Lower leg skin (tissue), 4 donors: ENCODE measurements at places on chromosomes 5 and 9.
A peak's percentile ranks its signal among the peaks of the same experiment; 100 is the strongest.

DNA sequence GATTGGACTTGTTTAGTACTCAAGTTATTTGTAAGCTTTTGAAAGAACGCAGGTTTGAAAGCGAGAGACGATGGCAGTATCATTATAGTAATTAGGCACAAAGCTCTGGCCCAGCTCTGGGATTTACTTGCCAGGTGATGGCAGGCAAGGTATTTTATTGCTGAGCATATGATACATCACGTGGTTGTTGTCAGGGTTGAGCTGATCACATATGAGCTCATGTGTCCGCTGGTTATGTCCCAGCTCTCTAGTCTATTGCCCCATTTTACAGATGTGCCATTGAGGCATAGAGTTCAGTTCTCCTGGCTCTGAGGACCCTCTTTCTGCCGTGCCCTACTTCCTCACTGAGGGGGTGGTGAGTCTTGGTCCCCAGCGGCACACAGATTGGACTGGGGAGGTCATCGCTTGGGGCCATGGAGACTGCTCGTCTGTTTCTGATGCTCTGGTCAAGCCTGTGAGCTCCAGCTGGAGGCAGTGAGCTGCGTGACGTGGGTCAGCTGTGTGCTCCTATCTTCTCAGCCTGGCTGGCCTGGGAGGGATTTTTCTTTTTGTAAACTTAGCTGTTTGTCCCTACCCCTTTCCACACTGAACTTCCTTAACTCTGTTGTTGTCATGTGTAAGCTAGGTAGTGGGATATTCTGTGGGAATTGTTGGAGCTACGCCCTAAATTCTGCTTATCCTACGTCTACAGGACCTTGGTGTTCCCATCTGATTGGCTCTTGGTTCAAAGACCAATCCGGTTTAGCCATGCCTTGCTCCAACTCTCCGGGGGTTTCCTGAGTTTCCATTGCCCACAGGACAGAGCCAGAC is 2.2 kb downstream of the NXNL2 start:
- no peak for DNase-seq

DNA sequence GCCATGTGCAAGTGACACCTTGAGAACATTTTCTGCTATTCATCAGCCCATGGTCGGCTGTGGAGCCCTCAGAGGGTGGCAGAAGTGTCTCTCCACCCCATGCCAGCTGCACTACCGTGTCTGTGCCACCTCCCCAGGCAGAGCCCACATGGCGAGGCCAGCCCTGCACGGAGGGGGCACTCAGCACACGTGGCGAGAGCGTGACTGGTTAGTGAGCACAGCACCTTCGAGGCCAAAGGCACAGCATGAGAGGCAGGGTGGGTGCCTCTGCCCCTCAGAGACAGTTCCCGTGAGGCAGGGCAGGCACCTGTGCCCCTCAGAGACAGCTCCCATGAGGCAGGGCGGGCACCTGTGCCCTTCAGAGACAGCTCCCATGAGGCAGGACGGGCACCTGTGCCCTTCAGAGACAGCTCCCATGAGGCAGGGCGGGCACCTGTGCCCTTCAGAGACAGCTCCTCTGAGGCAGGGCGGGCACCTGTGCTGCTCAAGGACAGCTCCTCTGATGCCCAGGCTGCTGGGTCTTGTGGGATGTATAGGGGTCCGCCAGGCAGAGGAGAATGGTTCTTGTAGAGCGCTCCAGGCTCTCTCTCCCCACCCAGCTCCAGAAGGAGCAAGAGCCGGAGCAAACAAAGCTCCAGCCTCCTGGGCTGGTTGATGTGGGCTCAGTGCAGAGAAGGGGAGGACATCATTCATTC is 179.8 kb upstream of the PPP1R26 start:
- no peak for DNase-seq

DNA sequence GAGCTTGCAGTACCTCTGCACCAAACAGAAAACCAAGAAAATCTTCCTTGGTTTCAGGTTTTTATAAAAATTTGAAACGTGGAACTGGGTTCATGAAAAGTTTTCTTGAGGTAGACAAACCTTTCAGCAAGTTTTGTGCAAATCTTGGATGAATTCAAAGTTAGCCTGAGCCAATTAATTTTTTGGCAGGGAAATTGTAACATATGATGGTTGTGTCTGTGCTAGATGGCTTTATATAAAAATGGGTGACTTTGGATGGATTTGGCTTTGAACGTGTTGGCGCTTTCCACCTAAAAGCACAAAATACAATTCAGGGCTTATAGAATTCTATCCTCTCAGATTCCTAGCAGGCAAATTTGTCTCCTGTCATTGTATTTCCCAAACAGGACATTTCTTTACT is 524.4 kb downstream of the CAAP1 start:
- DNase-seq, result no peak

DNA sequence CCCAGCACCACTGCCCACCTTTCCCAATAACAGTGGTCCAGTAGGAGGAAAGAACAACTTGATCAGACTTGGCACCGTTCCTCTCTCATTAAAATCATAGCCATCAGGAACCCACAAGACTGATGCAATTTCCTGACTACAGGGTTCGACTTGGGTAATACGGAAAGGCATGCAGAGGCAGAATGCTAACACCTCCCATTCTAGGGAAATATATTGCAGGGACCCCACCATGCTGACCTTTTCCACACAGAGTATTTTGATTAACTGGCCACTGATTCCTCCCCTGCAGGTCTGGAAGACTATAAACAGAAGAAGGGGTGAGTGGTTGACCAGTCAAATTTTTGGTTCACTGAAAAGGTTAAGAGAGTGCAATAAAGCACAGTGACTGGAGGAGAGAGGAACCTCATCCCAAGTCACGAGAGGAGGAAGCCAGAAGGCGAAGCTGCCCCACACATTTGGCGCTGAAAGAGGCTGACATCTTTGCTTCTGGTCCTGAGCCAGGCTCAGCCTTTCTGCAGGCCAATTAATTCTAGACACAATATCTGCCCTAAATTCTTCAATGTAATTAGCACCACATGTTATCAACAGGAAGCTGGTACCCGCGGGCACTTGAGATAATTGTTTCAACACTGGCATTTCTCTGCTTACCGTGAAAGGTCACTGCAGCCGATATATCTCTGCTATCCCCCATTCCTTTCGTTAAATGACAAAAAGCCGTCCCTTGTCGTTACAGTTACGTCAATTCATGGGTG is 64.7 kb upstream of the SPOCK1 start:
- DNase-seq, result no peak

GRCh38 chr9:27645161-27645840 is 72.0 kb upstream of the C9orf72 start:
- no peak for DNase-seq

DNA sequence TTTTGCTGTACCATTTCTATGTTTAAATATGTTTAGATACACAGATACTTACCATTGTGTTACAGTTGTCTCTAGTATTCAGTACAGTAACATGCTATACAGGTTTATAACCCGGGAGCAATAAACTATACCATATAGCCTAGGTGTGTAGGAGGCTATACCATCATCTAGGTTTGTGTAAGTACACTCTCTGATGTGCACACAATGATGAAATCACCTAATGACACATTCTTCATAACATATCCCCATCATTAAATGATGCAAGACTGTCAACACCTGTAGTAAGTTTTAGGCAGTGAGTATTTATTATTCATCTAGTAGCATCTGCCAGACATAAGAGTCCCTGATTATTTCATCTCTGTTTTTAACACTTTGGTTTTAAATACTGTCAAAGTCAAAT is 7.3 kb upstream of the DHFR start:
- DNase-seq, result no peak

DNA sequence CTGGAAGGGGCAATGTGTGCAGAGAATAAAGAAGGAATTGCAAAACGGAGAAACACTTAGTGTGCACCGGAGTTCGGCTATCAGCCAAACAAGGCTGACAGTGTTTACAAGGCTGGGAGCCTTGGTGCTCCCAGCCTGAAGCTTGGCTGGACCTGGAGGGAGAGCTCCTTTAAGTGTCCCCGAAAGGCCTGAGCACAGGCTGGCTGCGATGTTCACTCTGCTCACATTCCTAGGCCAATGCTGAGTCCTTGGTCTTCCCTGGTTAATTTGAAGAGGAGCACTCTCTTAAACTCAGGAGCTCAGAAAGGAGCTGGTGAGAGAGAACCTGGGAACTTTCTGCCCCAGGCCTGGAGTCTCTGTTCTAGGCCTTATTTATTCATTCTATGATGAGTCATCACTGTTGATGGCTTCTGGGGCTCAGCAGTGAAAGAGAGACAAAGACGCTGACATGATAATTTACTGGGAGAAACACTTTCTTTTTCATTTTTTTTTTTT is 88.6 kb upstream of the MYO10 start:
- no peak for DNase-seq

GRCh38 chr5:45609661-45610060 is 86.5 kb downstream of the HCN1 start:
- DNase-seq, result no peak

DNA sequence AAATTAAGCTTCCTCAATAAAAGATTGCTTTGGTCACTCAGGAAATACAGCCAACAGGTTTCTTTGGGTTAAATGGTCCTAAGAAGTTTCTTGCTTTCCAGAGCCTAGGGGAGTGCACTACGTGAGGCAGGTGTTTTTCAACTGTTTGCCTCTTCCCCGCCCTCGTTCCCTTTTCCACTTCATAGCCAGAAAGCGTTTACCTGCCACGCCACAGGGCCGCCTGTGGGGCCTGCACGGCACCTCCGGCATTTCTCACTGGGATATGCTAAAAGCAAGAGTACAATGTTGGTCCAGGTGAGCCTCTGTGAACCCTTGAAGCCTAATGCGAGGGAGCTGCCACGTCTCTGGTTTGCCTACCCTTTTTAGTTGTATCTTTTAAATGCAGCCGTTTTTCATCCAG is 167.6 kb upstream of the OTULINL start:
- no peak for DNase-seq

- no peak for DNase-seq
Measured at GRCh38 chr5:161850491-161850890, 2.6 kb downstream of the GABRA1 start.

DNA sequence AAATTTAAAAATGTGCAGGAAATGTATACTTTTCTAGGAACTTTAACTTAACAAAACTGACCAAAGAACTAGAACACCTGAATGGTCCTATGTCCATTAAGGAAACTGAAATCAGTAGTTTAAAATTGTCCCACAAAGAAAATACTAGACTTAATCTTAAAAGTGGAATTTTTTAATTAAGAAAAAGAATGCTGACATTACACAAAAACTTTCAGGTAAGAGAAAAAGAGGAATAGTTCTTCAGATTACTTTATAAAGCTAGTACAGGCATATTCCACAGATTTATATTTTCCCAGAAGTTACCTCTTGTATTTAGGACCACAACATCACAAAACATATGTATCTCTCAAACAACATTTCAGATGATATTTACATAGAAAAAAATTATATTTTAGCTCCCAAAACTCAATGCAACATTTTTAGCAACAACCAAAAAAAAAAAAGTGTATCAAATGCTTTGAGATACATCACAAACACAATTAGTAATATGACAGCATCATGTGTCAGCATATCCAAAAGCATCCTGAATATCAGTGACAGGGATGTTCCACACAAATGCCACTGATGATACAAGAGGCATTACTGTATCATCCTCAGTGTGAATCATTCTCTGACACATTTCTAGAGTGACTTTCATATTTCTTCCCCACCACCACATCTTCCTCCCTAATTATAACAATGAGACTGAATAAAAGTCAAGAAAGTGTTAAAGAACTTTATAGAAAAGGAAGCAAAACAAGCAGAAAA is 264.0 kb downstream of the EPB41L4A start:
- DNase-seq, result no peak

GRCh38 chr9:123998970-123999621 is 12.5 kb upstream of the LHX2 start:
- no peak for DNase-seq

DNA sequence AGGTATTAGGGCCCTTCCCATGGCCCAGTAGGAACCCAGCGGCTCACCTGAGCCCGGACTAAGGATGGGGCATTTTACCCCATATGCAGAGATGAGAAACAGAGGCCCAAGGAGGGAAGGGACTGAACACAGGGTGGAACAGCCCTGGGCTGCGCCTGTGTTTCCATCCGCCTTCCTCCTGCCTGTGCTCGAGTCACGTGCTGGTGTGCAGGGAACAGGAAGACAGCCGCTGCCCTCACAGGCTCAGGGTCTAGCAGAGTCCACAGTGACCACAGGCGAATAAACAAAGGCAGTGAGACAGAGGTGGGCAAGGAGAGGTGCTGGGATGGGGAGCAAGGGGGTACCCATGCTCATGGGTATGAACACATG is 129.4 kb downstream of the C9orf50 start:
- DNase-seq, result peak; percentile 94

- no peak for DNase-seq
Measured at GRCh38 chr5:128213340-128213739, 129.8 kb downstream of the SLC12A2 start.

GRCh38 chr5:10467281-10468198 is 25.9 kb downstream of the ROPN1L start:
- no peak for DNase-seq

GRCh38 chr9:94699715-94700373 is 26.7 kb upstream of the AOPEP start:
- no peak for DNase-seq

- DNase-seq, result no peak
Measured at GRCh38 chr9:73081979-73082657, 69.5 kb upstream of the ANXA1 start.

- DNase-seq, result no peak
Measured at GRCh38 chr5:175831507-175831906, 39.9 kb upstream of the CPLX2 start.

- DNase-seq, result peak; percentile 17
Measured at GRCh38 chr9:134897584-134898170, 17.1 kb downstream of the FCN2 start.

GRCh38 chr5:135216471-135217343 is 182.3 kb downstream of the MACROH2A1 start:
- peak; percentile 8 for DNase-seq

DNA sequence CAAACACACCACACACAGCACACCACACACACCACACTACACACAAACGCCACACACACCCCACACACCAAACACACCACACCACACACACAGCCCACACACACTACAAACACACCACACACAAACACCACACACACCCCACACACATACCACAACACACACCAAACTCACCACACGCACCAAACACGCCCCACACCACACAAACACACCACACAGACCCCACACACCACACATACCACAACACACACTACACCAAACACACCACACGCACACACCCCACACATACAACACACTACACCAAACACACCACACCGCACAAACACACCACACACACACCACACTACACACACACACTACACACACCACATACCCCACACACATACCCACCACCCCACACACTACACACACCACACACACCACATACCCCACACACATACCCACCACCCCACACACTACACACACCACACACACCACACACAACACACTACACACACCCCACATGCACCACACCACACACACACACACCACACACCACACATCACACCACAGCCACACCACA is 151.2 kb downstream of the ERCC6L2 start:
- no peak for DNase-seq
